Activated naive CD8-positive, alpha-beta T cell treated with anti-CD3 and anti-CD28 coated beads, Interleukin-2, amount 10 ng/mL, durations not matched to agents 7 days and 5 days (primary cell): ENCODE measurements at places on chromosomes 16 and 17.

DNA sequence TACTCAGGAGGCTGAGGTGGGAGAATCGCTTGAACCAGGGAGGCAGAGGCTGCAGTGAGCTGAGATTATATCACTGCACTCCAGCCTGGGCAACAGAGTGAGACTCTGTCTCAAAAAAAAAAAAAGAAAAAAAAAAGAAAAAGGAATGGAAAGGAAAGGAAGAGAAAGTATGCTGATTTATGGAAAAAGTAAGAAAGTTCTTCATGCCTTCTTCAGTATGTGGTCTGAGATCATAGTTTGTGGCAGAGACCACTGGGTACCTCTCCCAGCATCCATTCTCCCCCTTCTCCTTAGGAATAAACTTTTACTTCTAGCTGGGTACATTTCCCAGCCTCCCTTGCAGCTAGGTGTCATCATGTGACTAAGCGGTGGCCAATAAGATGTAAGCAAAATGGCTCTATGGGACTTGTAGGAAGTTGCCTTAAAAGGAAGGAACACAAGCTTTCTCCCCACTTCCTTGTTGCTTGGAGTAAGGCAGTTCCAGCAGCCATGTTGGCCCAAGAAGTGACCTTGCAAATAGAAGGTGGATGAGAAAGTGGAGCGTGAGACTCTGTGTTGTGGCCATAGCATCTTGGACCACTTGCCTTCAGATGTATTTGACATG, 26.1 kb upstream of the XPO6 start:
- no peak for DNase-seq

GRCh38 chr17:38361694-38362465, 10.2 kb downstream of the SOCS7 start:
- DNase-seq = no peak

- no peak for DNase-seq
Observed at GRCh38 chr16:47064775-47065174, 79.0 kb downstream of the NETO2 start.

- no peak for DNase-seq
Observed at GRCh38 chr17:62870552-62870971, 62.4 kb upstream of the MARCHF10 start.

DNA sequence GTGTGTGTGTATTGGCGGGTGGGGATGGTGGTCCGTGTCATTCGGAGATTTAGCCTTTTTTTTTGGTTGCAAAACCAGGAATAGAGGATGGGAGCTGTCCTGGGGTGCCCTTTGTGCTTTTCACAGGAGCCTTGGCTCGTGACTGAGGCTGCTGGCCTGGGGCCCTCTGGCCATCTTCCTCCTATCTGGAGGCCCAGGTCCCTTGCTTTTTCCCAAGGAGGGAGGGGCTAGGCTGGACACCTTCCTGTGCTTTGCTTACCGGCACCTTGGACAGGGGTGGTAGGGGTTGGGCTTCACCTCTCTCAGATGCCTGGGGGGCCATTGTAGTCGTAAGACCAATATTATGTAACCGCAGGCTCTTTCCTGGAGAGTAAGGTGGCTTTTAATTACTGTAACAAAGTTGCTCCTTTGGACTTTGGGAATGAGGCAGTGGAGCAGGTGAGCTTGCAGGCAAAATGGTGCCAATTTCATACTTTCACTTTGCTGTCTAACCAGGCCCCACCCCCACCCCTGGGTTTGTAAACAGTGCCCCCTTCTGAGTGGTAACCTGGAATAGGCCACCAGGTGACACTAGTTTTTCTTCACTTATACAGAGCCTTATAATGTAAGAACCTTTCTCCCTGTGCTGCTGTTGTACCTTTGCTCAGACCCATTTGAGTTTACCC, 1.2 kb downstream of the DYNLL2 start:
- DNase-seq = peak; percentile 54

DNA sequence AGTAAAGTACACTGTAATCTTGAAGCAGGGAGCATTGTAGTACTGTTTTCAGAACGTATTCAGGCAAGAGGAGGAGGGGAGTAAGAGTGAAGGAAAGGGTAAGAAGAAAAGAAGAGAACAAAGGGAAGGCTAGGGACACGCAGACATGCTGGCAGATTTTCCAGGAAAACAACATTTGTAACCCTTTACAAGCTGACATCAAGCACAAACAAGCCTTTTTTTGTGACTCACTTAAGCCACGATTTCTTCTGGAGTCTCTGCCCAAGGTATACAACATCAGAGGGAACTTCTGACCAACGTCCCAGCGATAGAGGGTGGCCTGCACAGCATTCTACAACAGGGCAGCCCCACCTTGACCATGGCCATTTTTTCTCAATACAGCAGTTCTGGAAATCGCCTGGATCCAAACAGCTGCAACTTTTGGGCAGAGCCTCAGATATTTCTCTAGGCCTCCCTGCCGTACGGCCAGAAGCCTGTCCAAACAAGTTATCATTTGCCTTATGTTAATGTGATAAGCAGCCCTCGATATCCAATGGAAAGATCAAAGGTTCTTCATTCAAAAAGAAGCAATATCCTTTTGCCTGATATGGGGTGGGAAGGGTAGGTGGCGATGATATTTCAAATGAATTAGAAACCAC, 247.3 kb downstream of the ZFHX3 start:
- DNase-seq = no peak

DNA sequence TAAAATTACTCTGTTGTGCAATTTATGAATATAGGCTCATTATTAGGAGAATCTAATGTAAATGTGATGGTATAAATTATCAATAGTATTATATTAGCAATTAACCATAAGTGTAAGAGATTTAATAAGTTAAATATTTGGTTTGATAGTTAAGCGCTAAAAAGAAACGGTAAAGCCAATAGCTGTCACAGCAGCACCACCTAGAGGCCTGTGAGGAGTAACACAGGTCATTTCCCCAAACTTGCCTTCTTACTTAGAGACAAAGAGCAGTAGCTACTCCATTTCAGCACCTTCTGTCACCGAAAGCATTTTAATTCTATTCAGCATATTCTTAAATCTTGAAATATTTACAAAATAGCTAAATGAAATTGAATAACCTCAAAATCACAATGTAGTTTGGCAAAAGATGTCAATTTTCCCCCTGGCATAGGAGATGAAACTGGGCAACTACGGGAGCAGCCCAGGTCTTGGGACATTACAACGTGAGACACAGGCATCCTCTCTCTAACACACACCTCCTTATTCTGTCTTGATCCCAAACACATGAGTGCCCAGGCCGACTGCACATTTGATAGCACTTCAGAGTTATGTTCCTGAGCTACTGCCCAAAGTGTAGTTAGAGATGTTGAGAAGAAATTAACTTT, 14.3 kb upstream of the DYNLRB2 start:
- DNase-seq = peak; percentile 43

GRCh38 chr17:66777689-66778225, 57.2 kb upstream of the CACNG5 start:
- no peak for DNase-seq
